ENCODE measurements at places on chromosomes 12 and 14.

GRCh38 chr14:61077951-61078720 lies 97.1 kb downstream of the SLC38A6 start:
- no peak for DNase-seq

GRCh38 chr14:45125754-45126153 lies 8.5 kb downstream of the FKBP3 start:
- no peak for DNase-seq

DNA sequence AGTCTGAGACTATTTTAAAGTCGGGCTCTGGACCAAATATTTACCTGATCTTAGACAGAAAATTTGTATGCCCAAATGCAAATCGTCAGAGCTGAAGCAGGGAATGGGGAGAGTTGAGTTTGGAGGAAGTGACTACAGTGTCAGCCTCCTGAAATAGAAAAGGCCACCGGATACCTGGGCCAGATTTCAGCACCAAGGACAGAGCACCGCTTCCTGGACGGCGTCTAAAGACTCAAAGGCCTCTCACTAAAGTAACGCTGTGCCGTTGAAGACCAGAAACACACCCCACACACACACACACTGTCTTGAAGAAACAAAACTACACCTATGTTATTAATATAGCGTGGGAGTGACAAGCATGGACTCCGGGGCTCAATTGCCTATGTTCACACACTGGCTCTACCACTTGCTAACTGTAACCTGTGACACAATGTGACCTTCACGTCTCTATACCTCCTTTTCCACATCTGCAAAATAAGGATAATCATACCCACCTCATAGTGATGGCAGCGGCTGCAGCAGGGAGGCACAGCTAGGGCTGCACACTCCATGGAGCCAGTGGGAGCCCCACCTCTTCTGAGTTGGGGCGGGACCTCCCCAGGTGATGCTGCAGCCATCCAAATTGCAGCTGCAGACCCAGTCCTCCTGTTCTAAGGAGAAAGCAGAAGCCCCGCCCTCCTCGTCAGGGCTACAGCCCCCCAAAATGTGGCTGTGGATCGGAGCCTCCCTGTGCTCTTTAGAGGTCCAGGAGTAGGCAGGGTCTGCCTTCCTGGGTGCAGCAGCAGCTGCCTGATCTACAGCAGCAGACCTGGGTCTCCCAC lies 35.6 kb downstream of the KRT76 start:
- DNase-seq, result no peak

- no peak for DNase-seq
Observed at GRCh38 chr14:92572050-92572449, 58.5 kb downstream of the RIN3 start.

GRCh38 chr12:110889361-110889760 lies 31.0 kb downstream of the MYL2 start:
- DNase-seq, result no peak
